ENCODE measurements at places on chromosomes 1 and 21. TPM values are rescaled to one million over a fixed set of nuclear protein-coding genes. Genes with fewer than 3 reads are reported as not detected.

AHCYL1 gene
- total RNA-seq: 147 TPM

PYGO2 gene
- total RNA-seq: 30.0 TPM

SFN gene
- 326 TPM for total RNA-seq

CFAP141 gene
- not detected for total RNA-seq

SLC45A3 gene
- 19.9 TPM for total RNA-seq

DNA sequence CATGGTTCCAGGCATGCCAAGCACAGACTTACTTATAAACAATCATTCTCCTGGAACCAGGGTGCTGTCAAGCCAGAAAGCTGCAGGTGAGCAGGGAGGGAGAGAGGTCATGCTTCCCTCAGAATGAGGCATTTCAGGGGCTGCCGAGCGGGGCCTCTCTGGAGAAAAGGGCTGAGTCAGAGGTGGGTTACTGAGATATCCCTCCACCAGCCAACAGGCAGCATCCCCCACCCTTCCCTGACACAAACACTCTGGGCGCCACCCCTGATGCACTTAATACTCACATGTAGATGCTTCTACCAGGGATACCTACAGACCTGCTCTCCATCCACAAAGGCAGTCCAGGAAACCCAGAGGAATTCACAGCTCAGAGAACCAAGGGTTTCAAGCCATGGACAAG lies 13.1 kb downstream of the STK40 start:
- no peak for DNase-seq

DNA sequence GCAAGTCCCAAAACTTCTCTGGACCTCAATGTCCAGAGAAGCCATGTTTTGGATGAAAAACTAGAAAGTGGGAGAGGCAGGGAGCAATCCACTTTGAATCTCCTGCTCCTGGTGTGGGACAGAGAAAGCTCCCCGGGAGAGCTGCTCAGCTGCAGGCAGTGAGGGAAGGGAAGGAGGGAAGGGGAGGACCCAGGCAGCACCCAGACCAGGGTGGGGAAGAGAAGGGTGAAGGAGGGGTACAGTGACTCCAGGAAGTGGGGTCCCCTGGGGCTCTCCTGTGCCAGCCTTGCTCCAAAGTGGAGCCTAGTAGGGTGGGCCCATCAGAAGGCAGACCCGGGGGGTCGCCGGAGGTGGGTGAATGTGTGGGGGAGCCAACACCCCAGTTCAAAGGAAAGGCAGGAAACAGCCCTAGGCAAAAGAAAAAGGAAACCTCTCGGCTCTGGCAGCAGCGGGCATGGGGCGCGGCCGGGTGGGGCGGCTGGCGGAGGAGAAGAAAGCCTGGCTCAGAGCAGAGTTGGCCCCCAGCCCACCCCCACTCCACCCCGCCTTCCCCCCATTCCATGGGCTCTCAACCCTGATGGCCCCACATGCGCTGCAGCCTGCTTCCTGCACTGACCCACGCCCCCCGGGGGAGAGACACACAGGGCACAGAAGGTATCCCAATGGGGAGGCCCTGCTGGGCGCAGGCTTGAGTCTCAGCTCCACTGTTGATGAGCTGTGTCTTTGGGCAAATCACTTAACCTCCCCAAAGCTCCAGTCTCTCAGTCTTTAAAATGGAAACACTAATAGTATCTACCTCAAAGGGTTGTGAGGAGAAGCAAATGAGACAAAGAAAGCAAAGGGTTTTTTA lies 5.7 kb downstream of the LGR6 start:
- no peak for DNase-seq

GRCh38 chr1:8364528-8365442 lies 46.9 kb downstream of the SLC45A1 start:
- DNase-seq: no peak

GRCh38 chr1:169106921-169107602 lies 572 bp downstream of the ATP1B1 start:
- DNase-seq: no peak

- DNase-seq: no peak
Observed at GRCh38 chr1:217274927-217275654, 355.8 kb downstream of the GPATCH2 start.

- DNase-seq: no peak
Observed at GRCh38 chr1:152111515-152111968, 3.7 kb downstream of the TCHH start.

DNA sequence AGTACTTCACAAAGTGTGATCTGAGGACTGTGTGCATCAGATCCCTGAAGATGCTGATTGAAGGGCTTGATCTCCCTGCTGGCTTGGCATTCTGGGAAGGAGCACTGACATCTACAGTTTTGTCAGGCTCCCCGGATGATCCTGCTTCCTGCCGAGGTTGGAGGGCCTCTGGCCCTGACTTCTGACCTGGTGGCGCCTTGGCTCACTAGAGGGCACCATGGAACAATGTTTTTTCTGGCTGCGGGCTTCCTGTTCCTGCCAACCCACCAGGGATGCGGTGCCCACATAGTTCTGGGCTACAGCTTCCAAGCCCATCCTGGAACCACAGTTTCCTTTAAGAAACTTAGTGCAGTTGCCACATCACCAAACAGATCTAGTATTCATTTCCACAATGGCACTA lies 38.8 kb upstream of the RASAL2 start:
- peak; percentile 59 for DNase-seq

GRCh38 chr21:42261829-42262200 lies 42.9 kb downstream of the ABCG1 start:
- no peak for DNase-seq

GRCh38 chr1:107198561-107198960 lies 57.7 kb downstream of the NTNG1 start:
- DNase-seq: no peak

GRCh38 chr1:208178091-208178529 lies 66.1 kb downstream of the PLXNA2 start:
- peak; percentile 66 for DNase-seq

- DNase-seq: no peak
Observed at GRCh38 chr1:111743679-111744101, 4.5 kb upstream of the INKA2 start.

DNA sequence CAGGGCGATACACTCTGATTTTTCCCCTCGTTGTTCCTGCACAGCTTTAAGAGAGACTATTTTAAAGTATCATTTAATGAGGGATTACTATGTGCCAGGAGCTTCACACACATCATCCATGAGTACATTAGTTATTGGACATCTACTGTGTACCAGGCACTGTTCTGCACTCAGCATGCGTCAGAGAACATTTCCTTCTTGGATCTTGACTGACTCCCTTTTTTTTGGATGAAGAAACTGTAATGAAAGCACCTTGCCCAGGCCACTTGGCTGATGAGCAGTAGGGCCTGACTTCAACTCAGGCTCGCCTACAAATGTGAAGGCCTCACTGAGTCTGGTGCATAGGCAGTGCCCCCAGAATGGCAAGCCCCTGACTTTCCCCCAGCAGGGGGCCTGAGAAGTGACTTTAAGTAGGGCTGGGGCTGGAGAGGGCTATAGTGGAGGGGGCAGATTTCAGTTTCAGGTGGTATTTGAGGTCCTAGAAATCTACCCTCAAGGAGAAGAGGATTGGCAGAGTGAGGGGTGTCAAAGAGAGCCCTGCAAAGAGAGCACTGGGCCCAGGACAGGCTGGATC lies 50.0 kb downstream of the PTPRU start:
- DNase-seq: no peak

DNA sequence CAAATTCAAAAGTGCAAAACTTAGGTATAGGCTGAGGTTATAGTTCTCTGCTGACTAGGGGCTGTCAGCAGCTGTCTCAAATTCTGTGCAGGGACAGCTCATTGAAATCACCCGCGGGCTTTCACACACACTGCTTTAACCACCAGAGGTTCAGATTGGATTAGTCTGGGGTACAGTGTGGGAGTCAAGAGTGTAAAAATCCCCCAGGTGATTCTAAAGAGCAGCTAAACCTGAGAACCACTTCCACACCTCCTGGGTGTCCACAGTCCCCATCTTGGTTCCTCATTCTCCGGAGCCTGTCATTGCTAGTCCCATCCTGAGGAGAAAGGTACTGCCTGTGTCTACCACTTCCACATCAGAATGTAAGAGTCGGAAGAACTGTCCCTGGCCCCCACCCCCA lies 9.9 kb upstream of the TDRD10 start:
- DNase-seq: no peak

DNA sequence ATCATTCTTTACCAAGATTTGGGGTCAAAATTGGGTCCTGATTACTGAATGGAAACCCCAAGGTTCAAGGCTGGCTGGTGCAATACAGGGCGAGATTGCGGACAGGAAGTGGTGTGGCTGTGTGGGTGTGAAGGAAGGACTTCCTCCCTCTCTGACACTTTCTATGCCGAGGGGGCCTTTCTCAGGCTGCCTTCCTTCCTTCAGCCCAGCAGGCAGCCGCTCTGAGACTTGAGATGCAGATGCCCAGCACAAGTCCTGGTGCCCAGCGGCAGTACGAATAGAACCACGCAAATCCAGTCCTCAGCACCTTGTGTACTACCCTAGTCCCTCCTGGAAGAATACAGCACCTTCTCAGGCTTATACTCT lies 16.3 kb downstream of the BATF3 start:
- no peak for DNase-seq

- no peak for DNase-seq
Observed at GRCh38 chr21:31136891-31137290, 98.6 kb upstream of the KRTAP19-8 start.

- DNase-seq: peak; percentile 75
Observed at GRCh38 chr21:45363921-45364467, 41.0 kb upstream of the COL18A1 start.

GRCh38 chr1:12598974-12599373 lies 19.0 kb downstream of the DHRS3 start:
- DNase-seq: no peak
